Muscle of leg (tissue), 16 donors: ENCODE measurements at places on chromosomes 5 and 9. TPM values are rescaled to one million over a fixed set of nuclear protein-coding genes. Genes with fewer than 3 reads are reported as not detected.

The RICTOR gene
- 12.3 TPM for polyA plus RNA-seq

The IRX1 gene
- 1.2 TPM for polyA plus RNA-seq

The HTR4 gene
- 0.07 TPM for polyA plus RNA-seq

The MZB1 gene
- polyA plus RNA-seq, result 0.26 TPM

DNA sequence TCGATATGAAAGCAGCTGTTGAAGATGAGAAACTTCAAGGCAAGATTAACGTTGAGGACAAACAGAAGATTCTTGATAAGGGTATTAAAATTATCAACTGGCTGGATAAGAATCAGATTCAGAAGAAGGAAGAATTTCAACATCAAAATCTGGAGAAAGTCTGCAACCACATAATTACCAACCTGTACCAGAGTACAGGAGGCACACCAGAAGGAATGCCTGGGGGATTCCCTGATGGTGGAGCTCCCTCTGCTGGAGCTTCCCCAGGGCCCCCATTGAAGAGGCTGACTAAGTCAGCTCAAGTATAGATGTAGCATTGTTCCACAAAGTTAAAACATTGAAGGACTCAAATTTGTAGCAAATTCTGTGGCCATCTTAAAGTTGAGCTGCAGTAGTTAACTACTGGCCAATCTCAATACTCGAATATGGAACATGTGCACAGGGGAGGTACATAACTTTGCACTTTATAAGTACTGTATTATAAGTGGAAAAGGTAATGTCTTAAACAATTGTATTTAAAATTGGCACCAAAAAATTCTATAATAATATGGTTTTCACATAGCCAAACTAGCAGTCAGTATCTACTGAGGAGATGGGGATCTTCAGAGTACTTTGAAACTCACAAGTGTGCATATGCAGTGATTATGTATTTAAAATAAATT, 237.5 kb downstream of the CHSY3 start:
- DNase-seq, result no peak

DNA sequence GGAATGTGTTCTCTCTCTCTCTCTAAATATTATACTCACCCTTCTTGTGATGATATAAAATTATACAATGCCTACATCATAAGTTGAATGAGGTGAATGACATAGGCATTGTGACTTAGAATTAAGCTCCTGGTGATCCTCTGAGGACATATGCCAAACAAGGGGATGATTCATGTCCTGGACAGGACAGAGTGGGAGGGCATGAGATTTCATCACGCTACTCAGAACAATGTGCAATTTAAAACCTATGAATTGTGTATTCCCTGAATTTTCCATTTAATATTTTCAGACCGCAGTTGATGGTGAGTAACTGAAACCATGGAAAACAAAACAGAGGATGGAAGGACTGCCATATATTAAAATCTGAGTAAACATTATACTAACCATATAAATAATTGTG, 782.2 kb upstream of the NUDT12 start:
- no peak for DNase-seq
